ENCODE measurements at places on chromosomes 2 and 18.

DNA sequence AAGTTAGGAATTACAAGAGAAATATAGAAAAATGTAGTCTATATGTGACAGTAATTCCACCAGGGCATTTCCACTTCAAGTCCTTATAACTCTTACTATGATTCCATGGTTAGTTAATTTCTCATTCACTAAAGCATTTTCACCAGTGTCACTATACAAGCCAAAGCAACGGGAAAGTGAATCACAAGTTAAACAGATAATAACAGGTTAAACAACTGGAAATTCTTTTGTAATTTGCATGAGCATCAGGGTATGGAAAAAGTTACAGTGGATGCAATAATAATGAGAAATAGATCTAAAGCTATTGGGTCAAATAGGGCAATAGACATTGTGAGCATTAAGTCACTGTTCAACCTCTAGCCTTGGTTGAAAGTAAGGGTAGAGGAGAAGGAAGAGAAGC is 88.9 kb upstream of the ST6GAL2 start:
- DNase-seq = no peak

DNA sequence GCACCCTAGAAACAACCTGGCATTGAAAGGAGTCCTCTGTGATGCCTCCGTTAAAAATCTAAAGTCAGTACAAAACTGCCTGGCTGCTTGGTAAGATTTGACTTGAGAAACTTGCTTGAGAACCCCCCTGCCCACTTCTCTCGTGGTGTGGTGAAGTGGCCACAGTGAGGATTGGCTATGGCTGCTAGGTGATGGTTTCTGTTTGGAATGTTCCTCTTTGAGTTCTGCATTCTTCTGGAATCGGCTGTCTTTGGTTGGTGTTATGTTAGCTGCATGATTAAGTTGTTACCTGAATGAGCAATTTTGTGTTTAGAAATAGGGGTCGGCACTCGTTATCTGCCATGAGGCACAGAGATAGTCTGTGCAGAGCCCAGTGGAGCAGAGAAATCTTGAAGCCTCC is 21.7 kb upstream of the SAG start:
- no peak for DNase-seq

GRCh38 chr2:180742801-180743200 is 237.6 kb upstream of the UBE2E3 start:
- DNase-seq = no peak

DNA sequence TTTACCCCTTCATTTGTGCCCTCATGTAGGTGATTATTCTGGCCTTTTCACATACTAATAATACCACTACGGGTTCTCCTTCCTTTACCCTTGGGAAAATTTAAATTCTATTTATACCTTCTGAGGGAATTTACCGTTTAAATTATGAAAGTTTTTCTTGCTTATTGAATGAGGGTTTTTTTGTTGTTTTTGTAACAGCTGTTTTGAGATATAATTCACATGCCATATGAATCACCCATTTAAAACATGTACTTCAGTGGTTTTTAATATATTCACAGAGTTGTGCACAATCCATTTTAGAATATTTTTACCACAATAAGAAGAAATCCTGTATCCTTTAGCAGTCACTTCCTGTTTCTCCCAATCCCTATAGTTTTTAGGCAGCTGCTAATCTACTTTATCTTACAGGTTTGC is 54.7 kb downstream of the EML4 start:
- DNase-seq = peak; percentile 22

GRCh38 chr2:178385595-178386148 is 65.3 kb downstream of the PRKRA start:
- no peak for DNase-seq

- no peak for DNase-seq
Measured at GRCh38 chr2:223901311-223901710, 43.8 kb downstream of the WDFY1 start.

- peak; percentile 62 for DNase-seq
Measured at GRCh38 chr18:46169464-46169941, 65.3 kb downstream of the HAUS1 start.
